ENCODE measurements at places on chromosomes 7 and 10. TPM values are rescaled to one million over a fixed set of nuclear protein-coding genes. Genes with fewer than 3 reads are reported as not detected.

The RFC2 gene
- 11.2 TPM for total RNA-seq

The NEUROG3 gene
- total RNA-seq = not detected

The RBM33 gene
- total RNA-seq = 43.1 TPM

The EBLN1 gene
- total RNA-seq = not detected

The OR2A1 gene
- total RNA-seq = not detected

The FAM200A gene
- 8.0 TPM for total RNA-seq

The CALD1 gene
- total RNA-seq = 221 TPM

The EGR2 gene
- total RNA-seq = not detected

The DLX5 gene
- not detected for total RNA-seq

The LDB3 gene
- total RNA-seq = 0.09 TPM

The ANKRD1 gene
- total RNA-seq = 0.43 TPM

The GRM3 gene
- not detected for total RNA-seq

The PAPOLB gene
- under 0.01 TPM for total RNA-seq

The RGS10 gene
- 51.1 TPM for total RNA-seq

The NCF1 gene
- under 0.01 TPM for total RNA-seq

The ABCB4 gene
- 6.8 TPM for total RNA-seq

The SFRP5 gene
- total RNA-seq = not detected

The SFRP4 gene
- total RNA-seq = 0.32 TPM

The DNAH11 gene
- total RNA-seq = under 0.01 TPM

The SUFU gene
- 2.9 TPM for total RNA-seq

The CASTOR2 gene
- 9.5 TPM for total RNA-seq

The MRLN gene
- not detected for total RNA-seq

The MACC1 gene
- total RNA-seq = 0.09 TPM

The TMEM140 gene
- 12.0 TPM for total RNA-seq

The CACNA2D1 gene
- total RNA-seq = 33.3 TPM

The CALHM1 gene
- total RNA-seq = not detected

The DNAJC12 gene
- total RNA-seq = 2.3 TPM

The MSS51 gene
- total RNA-seq = 1.1 TPM

The RBM20 gene
- total RNA-seq = under 0.01 TPM

The MMP21 gene
- total RNA-seq = not detected

The DHTKD1 gene
- total RNA-seq = 26.9 TPM

All from bronchial smooth muscle cell (primary cell).